NCI-H748 treated with DMSO at 0.1 percent for 48 hours (cell line): ENCODE measurements at places on chromosomes 5 and 9.

- no peak for DNase-seq
These were observed 1692.7 kb downstream of the EFNA5 start for GRCh38 chr5:105978011-105978410.

DNA sequence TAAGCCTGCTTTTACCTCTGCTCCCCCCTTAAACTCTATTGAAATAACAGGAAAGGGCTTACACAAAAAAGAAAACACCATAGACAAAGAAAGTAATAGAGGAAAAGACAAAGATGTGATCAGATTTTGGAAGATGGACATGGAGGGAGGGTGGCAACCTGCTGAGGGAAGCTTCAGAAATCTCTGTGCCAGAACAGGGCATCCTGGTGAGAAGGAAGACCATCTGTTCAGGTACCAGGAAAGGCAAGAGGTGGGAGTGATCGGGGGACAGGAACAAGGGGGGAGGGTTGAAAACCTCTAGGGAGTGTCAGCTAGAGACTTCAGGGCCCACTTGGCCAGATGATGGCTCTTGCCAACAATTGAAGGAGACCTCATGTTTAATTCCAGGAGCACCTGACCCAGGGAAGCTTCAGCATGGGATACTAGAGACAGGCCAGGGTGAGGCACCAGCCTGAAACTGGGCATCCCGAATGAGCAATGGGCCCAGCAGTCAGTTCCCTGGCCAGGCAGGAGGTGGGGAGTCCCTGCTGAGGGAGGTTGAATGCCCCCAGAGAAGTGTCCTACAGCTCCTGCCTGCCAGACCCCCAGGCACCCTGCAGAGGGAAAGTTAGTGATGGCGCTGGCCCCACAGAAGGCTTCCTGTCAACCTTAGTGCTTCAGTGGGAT lies 8.2 kb downstream of the SQSTM1 start:
- no peak for DNase-seq

- DNase-seq: no peak
These were observed 186.0 kb upstream of the KLF4 start for GRCh38 chr9:107675351-107676259.

- no peak for DNase-seq
These were observed 14.4 kb upstream of the ORM1 start for GRCh38 chr9:114308361-114308950.

GRCh38 chr5:159878988-159879471 lies 37.3 kb upstream of the ADRA1B start:
- DNase-seq: no peak

DNA sequence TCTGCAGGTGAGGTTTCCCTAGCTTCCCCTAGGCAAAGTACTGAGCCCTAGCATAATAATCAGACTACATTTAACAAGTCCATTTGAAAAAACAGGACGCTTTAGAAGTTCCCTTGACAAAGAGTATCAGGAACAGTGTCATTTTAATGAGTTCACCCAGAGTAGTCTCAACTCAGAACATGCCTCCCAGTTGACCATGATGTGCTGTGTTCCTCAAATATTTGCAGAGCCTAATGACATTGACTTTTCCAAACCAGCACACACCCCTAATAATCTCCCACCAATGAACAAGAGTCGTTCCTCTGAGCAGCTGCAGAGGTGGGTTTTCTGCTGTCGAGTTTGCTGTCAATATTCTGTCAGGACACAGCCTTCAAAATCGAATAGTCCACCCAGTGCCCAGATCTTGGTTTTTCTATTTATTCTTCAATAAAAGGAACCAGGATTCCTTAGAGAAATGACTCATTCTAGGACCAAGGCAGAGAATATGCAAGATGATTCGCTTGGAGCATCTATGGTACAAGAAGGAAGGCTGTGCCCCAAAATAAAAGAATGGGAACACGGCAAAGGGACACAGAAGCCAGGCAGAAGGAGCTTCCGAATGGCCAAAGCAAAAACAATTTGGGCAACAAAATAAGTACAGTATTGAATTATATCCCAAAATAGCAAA lies 57.6 kb downstream of the OTULIN start:
- DNase-seq: peak; percentile 98

GRCh38 chr5:142686210-142686734 lies 382 bp upstream of the FGF1 start:
- no peak for DNase-seq

DNA sequence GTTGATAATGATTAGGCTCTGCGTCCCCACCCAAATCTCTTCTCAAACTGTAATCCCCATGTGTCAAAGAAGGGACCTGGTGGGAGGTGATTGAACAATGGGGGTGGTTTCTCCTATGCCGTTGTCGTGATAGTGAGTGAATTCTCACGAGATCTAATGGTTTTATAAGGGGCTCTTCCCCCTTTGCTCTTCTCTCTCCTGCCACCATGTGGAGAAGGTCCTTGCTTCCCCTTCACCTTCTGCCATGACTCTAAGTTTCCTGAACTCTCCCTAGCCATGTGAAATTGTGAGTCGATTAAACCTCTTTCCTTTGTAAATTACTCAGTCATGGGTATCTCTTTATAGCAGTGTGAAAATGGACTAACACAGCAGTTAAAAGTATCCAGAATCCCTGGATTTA lies 715.2 kb upstream of the DMAC1 start:
- no peak for DNase-seq

DNA sequence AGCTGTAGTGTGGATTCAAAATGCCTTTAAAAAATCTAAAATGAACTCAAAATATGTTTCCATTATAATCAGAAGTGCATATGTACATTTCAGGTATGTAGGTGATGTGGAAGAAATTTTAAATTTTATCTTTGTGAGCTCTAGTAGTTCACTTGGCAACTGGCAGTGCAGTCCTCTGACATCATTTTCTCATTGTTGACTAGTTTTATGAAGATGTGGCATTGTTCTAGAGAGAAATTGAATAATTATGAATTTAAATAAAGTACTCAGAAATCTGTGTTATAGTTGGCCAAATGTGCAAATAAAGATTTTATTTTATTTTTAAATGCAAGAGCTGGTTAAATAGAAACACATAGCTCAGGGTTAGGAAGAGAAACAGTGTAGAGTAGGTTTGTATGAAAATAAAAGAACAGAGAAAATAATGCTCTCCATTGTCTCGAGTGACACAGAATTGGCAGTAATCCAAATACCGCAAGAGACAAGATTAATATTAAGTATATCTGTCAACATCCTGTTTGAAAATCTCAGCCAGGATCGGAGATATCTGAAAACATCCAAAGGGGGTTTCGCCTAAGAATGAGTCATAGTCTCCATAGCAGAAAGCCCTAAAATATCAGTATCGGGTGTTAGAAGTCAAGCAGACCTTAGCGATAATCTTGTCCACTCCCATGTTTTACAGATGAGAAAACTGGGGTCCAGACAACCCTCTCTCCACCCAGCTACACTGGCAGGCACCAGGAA lies 189.4 kb downstream of the CCDC192 start:
- peak; percentile 68 for DNase-seq

GRCh38 chr5:131242728-131243255 lies 21.1 kb upstream of the CDC42SE2 start:
- DNase-seq: no peak

DNA sequence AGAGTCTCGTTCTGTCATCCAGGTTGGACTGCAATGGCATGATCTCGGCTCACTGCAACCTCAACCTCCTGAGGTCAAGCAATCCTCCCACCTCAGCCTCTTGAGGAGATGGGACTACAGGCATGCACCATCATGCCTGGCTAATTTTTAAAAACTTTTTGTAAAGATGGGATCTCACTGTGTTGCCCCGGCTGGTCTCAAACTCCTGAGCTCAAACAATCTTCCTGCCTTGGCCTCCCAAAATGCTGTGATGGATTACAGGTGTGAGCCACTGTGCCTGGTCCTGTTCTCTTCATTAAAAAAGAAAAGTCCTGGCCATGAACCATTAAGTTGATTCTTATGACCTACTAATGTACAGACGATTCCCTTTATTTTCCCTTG lies 54.7 kb downstream of the ERAP1 start:
- DNase-seq: no peak

DNA sequence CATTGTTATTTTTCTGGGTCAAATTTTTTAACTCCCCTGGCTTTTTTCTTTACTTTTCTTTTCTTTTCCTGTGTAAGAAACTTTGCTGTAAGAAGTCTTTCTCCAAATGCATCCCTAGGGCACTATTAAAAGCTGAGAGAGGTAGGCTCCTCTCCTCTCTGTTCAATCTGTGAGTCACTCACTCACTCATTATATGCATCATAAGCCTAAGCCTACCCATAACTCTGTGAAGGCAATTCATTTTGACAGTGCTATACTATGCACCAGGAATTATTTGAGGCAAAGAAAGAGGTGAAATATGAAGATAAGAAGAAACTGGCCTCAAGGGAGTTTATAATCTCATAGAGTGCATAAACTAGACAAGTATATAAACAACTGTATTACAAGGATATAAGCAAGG lies 67.9 kb upstream of the PRR16 start:
- no peak for DNase-seq

GRCh38 chr5:149824120-149824519 lies 94.0 kb downstream of the PPARGC1B start:
- no peak for DNase-seq

DNA sequence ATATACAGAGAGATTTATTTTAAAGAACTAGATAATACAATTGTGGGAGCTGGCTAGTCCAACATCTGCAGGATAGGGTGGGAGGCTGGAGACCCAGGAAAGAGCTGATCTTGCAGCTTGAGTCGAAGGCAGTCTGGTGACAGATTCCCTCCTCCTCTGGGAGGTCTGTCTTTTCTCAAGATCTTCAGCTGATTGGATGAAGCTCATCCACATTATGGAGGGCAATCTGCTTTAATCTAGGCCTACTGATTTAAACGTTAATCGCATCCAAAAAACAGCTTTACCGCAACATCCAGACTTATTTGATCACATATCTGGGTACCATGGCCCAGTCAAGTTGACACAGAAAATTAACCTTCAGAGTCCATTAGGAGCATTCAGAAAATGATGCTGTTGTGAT lies 168.1 kb downstream of the ATPSCKMT start:
- DNase-seq: no peak

- peak; percentile 7 for DNase-seq
These were observed 208.6 kb downstream of the EPB41L4A start for GRCh38 chr5:112210430-112211005.

DNA sequence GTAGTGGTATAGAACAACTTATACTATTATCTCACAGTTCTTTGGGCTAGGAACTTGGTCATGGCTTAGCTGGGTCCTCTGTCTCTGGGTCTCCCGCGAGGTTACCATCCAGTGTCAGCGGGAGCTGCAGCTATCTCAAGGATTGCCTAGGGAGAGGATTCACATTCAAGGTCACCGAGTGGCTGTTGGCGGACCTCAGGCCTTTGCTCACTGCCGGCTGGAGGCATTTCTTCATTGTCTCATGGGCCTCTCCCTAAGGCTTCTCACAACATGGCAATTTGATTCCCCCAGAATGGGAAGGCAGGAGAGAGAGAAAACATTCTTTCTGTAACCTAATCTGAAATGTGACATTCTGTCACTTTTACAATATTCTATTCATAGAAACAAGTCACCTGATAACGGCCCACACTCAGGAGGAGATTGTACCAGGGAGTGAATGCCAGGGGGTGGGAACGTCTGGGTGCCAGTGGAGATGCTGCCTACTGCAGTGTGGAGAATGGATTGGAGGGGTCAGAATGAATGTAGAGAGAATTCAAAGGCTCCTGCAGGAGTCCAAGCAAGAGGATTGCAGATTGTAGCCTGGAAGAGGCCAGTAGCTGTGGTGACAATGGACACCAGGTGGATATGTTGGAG lies 29.5 kb upstream of the ANKRD18A start:
- DNase-seq: no peak

GRCh38 chr9:92059661-92060060 lies 55.6 kb downstream of the SPTLC1 start:
- DNase-seq: no peak

DNA sequence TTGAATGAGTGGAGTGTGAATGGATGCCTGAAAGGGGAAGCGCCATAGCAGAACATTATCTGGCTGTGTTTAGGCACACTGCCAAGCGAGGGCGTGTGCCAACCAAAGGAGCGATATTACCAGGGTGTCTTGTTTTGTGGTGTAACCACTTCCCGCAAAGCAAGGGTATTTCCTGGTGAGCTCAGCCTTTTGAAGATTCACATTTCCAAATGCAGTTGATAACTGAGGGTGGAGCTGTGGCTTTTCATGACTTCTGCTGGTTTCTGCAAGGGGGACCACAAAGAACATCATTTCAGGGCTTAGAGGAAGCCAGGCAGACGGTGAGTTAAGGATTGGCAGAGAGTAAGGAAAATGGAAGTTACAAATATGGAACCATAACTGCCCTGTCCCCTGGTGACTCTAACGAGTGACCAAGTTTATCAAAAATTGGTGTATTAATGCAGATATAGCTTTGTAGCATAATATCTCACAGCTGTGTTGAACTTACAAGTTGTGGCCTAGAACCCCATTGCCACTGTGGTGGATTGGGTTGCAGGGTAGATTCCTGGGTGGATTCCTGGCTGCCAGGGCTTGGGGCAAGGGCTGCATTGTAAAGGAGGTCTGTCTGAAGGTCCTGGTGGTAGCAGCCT lies 71.4 kb downstream of the RALGPS1 start:
- DNase-seq: peak; percentile 3

DNA sequence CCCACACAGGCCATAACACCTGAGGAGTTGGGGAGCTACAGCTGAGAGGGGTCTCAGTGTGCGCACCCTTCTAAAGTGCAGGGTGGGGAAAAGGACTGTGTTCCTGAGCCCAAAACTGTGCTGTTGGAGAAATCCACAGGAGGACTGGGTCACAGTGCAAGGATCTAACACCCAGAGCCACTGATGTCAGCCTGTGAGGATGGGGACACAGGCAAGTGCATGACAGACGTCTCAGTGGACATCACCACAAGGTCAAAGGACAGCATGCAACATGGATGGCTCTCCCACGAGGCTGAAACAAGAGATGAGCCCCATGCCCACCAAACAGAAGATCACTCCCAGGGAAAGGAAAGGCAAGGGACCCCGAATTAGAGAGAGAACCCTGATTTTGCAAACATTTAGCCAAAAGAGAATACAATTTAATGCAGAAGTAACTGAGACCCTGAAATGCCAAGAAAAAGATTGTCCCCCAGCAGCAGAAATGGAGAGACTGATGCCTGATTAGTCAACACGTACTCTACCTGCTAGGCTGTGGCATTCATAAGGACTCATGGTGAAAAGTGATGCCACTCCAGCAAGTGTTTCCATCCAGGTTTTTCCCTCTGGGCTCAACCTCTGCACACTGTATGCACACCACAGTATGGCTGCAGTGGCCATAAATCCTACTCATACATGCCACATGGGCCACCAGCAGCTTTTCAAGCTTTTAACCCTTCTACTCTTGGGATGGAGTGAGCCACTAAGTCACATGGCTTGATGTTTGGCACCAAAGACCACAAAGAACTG lies 14.2 kb downstream of the KLF9 start:
- no peak for DNase-seq

GRCh38 chr5:174348311-174348981 lies 302.9 kb downstream of the NSG2 start:
- DNase-seq: no peak

DNA sequence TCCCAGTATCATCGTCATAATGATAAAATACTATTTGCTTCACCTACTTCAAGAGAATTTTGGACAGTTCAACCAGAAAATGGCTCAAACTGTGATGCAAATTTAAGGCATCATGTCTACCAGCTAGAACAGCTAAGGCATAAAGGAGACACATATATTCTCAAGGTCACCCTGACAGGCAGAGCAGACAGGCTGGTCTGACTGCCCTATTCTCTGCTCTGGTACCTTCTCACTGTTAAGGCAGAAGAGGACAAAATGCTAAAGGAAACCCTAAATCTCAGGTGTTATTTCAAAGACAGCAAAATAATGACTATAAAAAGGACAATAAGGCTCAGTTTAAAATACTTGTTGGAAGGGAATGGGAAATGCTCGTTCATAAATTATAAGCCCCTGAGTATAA lies 87.2 kb downstream of the MRPS27 start:
- DNase-seq: no peak

GRCh38 chr9:114538241-114538640 lies 33.0 kb upstream of the WHRN start:
- DNase-seq: peak; percentile 4
